Fibroblast of lung (primary cell): ENCODE measurements at places on chromosomes 7 and 10. TPM values are rescaled to one million over a fixed set of nuclear protein-coding genes. Genes with fewer than 3 reads are reported as not detected.

The SLC37A3 gene
- 53.5 and 58.0 TPM in 2 replicates for total RNA-seq

- peak; percentile 88 for DNase-seq
Measured at GRCh38 chr10:89861584-89862301, 160.4 kb downstream of the KIF20B start.

DNA sequence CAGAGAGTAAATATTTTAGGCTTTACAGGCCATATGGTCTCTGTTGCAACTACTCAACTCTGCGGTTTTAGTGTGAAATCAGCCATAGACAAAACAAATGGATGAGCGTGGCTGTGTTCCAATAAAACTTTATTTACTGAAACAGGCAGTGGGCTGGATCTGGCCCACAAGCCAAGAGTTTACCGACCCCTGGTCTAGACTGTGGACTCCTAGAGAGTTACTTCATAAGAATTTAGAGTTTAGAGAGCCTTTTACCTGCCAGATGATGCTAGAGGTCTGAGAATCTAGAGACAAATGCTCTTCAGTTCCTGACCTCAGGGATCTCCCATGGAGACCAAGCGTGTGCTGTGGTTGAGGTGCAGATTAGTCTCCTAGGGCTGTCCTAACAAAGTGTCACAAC lies 174.8 kb downstream of the PTEN start:
- DNase-seq, result peak; percentile 93

GRCh38 chr10:133275684-133276092 lies 980 bp downstream of the ADAM8 start:
- no peak for DNase-seq

DNA sequence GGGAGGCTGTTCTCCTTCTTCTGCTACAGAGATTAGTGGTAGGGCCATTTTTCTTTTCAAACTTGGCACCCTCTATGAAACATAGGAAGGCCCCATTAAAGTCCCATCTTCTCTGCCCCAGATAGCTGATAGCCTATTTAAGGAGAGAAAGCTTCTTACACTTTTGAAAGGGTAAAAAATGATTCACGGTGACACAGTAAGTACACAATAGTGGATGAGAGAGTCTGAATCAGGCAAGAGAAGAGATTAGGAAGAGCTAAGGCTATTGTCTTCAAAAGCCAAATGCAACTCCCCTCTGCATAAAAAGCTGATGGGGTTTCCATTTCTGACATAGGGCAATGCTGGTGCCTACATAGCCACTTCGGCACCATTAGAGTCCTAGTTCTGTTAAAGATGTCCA lies 3.6 kb downstream of the INA start:
- no peak for DNase-seq

DNA sequence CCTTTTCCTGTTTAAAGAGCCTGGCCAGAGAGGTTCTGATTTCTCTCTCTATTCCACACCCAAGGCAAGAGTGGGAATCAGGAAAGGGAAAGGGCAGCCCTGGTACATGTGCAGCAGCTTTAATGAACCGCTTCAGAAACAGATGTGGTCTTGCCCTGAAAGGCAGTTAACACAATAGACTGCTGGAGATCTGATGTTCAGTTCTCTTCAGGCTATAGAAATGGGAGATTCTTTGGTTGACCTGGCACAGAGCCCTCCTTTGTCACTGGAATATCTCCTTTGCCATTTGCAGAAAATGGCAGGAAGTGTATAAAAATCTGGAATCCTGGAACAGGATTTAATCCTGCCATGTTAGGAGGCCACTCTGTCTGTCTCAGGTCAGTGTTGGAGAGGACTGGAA lies 36.3 kb upstream of the EXOC6 start:
- no peak for DNase-seq

GRCh38 chr7:1015196-1016121 lies 28.9 kb upstream of the GPR146 start:
- no peak for DNase-seq

GRCh38 chr7:105009667-105010503 lies 4.1 kb upstream of the KMT2E start:
- DNase-seq, result no peak

The FUOM gene
- total RNA-seq, result 6.4 and 15.0 TPM in 2 replicates

The C10orf143 gene
- total RNA-seq, result 0.51 and 2.0 TPM in 2 replicates

DNA sequence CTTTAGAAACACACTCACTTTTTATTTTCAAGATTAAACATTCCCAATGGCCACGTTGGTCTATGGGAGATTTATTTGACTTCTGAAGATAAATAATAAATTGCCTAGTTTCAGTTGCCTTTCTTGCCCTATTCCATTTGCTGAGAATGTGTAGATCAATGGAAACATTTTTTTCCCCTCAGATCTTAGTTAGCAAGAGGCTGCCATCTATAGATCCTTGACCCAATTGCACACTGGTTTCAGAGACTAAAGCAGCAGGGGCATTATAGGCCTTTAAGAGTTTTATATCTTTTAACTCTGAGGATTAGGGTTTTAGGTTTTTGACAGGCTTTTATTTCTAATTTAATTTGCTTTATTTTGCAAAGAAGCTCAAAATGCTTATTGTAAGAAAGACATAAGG lies 163.2 kb upstream of the GPR26 start:
- DNase-seq, result no peak

The SPDYE9 gene
- total RNA-seq, result not detected in 2 replicates

The ELN gene
- total RNA-seq, result 2.1 and 6.4 TPM in 2 replicates

GRCh38 chr10:60944910-60945297 lies 919 bp upstream of the RHOBTB1 start:
- no peak for DNase-seq

GRCh38 chr7:21429786-21430574 lies 2.1 kb downstream of the SP4 start:
- no peak for DNase-seq

The ASB10 gene
- total RNA-seq, result not detected in 2 replicates

- DNase-seq, result no peak
Measured at GRCh38 chr10:612696-613095, 76.8 kb downstream of the DIP2C start.

The NEUROG3 gene
- total RNA-seq, result not detected in 2 replicates

The MAT1A gene
- not detected in 2 replicates for total RNA-seq

DNA sequence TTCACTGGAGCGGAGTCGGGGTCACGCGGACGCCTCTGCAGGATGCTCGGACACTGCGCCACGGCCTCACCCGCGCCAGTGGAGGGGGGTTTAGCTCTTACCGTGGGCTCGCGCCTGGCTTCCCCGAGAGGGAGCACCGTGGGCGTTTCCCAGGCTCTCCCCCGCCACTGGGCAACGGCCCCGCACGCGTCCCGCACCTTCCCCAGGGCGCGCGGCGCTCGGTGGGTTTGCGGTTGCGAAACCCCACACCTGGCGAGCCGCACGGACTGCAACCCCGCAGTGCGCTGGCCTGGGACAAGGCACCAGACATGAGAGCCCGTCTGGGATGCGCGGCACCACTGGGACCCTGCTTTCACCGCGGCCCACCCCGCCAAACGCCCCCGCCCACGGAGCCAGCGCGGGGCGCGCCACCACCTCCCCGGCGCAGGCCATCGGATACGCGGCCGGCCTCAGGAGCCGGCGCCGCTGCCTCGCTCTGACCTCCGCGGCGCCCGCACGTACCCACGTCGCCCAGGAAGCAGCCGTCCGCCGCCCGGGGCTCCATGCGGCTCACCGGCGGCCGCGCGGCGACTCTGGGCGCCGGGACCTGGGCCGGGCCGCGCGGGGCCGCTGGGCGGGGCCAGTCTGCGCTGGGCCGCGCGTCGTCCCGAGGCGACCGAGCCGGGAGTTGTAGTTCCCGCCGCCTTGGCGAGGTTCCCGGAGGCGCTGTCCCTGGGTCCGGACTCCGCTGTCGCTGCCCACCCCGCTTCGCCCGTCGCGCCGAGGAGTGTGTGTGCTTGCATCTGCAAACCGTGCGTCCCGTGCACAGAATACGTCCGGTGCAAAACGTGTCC lies at the start of gene ASB13:
Gene ASB13 (minus strand): TSS at position 588 of the 833 bp plus-strand sequence. CDS start 44 bp downstream, at position 544.
- DNase-seq, result peak; percentile 36

DNA sequence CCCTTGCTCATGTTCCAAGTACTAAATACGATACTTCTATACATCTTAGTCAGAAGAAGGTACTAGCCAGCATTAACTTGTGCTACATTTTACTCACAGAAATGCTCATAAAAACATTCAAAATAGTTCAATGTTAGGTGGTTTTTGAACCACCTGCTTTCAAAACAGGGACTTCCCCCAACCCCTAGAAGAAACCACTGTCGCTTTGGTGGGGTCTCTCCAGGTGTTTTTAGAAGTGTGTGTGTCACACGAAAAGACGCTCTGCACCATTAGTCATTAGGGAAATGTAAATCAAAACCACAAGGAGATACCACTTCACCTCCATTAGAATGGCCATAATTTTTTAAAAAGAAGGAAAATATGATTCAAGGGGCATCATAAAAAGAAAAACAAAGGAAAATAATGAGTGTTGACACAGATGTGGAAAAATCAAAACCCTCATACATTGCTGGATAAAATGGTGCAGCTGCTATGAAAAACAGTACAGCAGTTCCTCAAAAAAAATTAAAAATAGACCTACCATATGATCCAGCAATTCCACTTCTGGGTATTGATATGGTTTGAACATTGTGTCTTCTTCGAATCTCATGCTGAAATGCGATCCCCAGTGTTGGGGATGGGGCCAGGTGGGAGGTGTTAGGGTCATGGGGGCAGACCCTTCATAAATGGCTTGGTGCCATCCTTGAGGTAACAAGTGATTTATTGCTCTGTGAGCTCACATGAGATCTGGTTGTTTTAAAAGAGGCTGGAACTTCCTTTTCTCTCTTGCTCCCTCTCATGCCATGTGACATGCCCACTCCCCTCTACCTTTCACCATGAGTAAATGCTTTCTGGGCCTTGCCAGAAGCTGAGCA lies 74.2 kb downstream of the MALSU1 start:
- peak; percentile 76 for DNase-seq

DNA sequence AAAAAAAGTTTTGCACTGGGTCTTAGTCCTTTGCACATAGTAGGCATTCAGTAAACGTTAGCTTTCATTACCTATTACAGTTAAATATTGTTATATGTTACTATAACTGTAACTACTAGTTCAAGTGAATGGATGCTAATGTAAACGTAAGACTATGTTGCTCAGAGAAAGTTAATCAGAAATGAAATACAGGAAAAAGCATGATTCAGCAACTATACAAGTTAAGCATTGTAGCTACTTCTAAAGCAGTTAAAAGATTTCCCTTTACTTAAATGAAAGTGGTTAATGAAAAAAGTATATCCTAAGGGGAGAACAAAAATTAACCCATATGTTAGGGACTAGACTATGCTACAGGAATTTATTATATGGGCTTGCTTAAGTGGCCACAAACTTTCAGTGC lies 121.2 kb downstream of the SKAP2 start:
- no peak for DNase-seq

The TMEM273 gene
- total RNA-seq, result 0.26 TPM in 1 of 2 replicates, not detected in the other

The MOGAT3 gene
- not detected in 2 replicates for total RNA-seq

GRCh38 chr7:34016876-34017275 lies 111.5 kb downstream of the BMPER start:
- DNase-seq, result no peak

- DNase-seq, result peak; percentile 9
Measured at GRCh38 chr7:916291-916941, 38.1 kb downstream of the ADAP1 start.

GRCh38 chr10:107051769-107052168 lies 112.7 kb downstream of the SORCS1 start:
- DNase-seq, result no peak

DNA sequence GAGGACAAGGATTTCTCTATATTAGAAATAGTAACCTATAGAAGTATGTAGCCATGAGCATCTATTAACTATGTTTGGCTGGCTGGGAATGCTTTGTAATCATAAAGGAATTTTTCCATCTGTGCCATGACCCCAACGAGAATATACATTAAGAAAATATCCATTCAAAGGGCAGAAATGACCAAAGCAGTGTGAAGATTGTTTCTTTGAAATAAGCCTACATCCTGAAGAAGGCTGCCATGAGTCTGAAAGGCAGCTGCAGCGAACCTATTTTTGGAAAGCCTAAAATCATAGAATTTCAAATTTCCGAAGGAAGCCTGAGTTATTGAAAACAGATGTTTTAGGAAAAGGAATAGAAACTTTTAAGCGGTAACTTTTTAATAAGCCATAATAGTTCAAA lies 244.2 kb upstream of the FOXK1 start:
- DNase-seq, result no peak

The GDF10 gene
- 8.0 and 25.1 TPM in 2 replicates for total RNA-seq

DNA sequence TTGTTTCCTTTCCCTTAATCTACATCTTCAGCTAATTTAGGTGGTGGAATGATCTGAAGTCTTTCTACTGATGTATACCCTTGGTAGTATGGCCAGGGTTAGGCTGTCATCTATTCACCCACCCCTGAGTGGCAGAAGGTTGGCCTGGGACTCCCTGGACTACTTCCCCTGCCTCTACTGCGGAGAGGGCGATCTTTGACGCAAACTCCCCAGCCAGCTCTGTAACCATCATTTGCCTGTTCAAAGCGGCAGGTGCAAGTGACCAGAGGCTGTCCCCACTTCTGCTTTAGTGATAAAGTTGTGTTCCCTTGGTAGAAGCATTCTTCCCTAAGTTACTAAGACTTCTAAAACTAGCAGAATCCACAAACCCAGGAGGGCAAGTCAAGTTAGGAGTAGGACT lies 70.8 kb upstream of the UNC5B start:
- DNase-seq, result no peak

The GPR141 gene
- total RNA-seq, result under 0.01 TPM in 1 of 2 replicates, not detected in the other

DNA sequence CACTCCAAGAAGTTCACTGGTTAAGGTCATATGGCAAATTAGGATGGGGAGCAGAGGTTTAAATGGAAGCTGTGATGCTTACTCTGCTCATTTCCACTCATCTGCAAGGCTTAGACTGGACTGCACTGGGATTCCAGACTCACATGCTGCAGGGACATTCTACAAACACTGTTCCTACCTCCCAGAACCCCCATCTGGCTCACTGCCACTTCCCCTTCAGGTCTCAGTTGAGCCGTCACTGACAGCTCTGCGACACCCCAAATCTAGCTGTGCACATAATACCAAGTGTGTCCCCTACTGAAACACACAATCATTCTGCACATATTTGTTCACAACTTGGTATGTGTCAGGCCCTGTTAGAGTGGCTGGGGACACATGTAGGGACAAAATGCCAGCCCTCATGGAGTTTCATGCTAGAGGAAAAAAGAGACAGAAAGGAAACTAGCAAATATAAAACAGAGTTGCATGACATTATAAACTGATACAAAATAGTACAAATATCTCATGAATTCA lies 5.4 kb downstream of the PRKCQ start:
- DNase-seq, result no peak

The CFAP43 gene
- under 0.01 and 0.26 TPM in 2 replicates for total RNA-seq

The PLCE1 gene
- 0.33 and 1.0 TPM in 2 replicates for total RNA-seq

The COL17A1 gene
- under 0.01 TPM in 1 of 2 replicates, not detected in the other for total RNA-seq

The NANOS1 gene
- 1.0 and 1.2 TPM in 2 replicates for total RNA-seq

The TSPAN33 gene
- total RNA-seq, result 0.17 and 0.77 TPM in 2 replicates

GRCh38 chr7:69434398-69434815 lies 163.9 kb upstream of the AUTS2 start:
- DNase-seq, result no peak

The HOXA11 gene
- not detected in 2 replicates for total RNA-seq

DNA sequence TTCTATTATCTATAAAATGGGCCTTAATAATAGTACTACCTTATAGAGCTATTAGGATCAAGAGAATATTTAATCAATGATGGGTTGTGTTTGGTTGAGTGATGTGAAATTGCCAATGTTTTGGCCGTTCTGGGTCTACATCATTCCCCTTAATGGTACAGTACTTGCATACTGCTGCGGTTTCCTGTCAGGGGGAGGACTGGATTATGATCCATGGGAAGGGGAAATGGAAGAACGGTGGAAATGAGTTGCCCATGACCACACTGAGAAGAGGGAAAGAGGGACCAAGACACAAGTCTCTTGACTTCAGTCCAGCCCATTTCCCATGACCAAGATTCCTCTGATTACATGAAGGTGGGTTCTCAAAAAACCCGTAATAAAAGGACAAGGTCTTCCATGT lies 999 bp upstream of the MRPS24 start:
- no peak for DNase-seq
